Liver (tissue), 10 donors: ENCODE measurements at places on chromosomes 1 and 21. TPM values are rescaled to one million over a fixed set of nuclear protein-coding genes. Genes with fewer than 3 reads are reported as not detected.

MYCBP gene
- 8.2 TPM for total RNA-seq

DNA sequence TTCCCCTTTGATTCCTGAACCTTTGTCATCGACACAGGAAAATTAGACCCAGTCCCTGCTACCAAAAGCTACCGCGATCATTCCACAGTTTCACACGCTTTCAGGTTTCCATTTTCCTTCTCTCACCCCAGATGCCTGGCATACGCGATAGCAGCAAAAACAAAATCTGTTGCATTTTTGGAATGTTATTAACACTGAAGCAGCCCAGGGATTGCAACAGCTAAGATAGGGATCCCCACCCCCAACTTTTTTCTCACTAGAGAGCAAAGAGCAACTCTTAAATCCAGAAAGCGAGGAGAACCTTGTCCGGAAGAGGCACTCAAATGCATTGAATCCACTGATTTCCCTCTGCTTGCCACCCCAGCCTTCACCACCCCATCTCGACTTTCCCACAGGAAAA is 8.9 kb downstream of the OVAAL start:
- DNase-seq, result no peak

GRCh38 chr1:15849775-15850324 is 2.3 kb downstream of the SPEN start:
- peak; percentile 54 for DNase-seq

DNA sequence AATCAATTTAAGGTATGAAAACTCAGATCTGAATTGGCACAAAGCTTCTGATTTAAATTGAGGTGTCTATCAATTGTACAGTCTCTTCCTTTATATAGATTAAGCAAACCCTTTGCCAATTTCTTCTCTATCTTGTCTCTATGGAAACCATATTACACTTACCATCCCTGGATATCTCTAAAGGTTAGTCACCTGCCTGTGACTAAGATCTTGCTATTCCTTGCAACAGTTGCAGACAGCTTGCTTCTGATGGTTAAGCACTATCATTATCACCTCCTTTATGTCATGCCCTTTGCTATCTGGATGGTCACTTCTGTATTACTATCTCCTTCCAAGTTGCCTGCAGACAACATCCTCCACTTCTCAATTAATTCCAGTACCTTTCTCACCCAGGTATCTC is 998.6 kb upstream of the B3GALT2 start:
- DNase-seq, result no peak

DNA sequence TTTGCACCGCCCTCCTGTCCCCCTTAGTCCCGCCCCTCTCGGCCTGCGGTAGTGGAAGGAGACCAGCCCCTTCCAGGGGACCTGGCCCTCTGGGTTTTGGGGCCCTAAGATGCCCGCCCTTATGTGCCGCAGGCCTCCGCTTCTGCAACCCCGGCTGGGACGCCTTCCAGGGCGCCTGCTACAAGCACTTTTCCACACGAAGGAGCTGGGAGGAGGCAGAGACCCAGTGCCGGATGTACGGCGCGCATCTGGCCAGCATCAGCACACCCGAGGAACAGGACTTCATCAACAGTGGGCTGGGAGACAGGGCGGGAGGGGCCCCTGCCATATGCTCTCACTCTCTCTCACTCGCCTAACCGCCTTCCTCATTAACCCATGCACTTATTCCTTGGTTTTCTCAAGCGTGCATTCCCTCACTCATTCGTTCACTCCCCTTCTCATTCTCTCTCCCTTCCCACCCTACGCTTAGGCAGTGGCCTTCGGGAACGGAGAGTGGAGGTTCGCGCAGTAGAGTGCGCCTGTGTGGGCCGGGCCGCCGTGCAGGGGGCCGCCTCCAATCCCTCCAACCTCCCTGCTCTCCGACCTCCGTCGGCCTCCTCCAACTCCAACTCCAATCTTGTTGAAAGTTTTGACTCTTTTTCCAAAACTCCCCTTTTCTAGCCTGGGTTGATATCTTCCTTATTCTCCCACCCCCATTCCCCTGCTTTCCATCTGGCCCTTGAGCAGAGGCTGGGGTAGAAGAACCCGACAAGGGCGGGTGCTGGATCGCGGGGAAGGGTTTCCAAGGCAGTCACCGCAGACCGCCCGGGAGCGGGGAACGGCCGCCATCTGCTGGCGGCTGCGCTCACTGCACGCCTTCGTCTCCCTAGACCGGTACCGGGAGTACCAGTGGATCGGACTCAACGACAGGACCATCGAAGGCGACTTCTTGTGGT is 15.2 kb downstream of the BCAN start:
- DNase-seq, result peak; percentile 80

DNA sequence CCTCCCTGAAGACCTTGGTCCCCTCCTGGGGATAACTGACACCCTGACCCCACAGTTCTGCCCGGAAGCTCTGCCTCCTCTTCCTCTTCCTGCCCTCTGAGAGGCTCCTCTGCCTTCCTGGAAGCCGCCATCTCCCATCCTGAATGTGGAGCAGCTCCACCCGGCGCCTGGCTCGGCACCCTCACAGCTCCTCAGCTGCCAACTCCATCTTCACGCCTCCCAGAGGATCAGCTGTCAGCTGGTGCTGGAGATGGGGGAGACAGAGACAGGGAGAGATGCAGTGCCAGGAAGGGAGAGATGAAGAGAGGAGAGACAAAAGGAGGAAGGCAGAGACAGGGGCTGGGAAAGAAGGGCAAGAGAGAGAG is 210.4 kb upstream of the CSF3R start:
- no peak for DNase-seq

DNA sequence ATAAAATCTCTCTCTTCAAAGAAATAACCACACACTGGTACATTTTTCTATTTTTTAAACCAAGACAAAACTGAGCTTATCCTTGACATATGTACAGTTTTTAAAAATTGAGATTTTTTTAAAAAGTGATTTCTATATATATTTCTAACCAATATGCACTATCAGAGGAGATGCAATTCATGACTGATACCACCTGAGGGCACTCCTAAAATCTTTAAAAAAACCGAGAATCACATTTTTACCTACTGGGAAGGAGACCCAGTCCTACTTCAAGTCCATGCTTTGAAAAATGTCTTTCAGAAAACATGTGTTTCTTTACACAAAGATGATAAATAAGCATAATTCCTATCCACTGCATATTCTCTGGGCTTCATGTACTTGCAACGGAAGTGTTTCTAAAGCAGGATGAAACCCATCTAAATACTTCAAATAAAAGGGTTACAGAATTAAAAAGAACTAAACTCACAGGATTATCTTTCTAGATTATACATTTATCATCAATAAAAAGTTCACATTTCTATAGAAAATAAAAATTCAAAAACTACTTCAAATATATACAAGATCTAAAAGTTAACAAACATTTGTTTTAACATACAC is 98.6 kb downstream of the ENAH start:
- no peak for DNase-seq

DNA sequence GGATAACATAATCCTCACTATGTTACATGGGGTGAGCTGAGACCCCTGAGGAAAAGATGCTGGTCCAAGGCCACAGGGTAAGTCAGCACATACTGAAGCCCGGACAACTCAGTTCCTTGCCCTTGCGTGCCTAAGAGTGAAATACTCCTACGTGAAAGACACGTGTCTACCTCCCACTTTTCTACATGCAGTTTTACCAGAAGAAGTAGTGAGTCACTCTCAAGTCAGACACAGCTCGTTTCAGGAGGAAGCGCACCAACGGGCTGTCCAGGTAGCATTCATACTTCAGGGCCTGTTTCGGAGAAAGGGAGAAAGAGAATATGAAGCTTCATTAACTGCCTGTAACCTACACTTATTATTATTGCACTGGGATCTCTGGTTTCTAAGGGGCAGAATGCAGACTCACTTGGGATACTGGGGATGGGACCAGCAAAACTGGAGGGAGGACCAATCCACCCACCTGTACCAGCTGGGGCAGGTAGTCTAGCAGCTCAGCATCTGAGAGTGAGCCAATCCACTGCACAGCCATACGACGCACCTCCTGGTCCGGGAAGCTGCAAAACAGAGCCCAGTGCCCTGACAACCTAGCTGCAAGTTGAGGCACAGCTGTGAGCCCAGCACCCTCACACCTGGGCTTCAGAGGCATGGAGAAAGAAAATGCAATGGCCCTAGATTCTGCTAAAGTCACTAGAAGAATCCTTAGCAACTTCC is 32.4 kb upstream of the PPP1R15B start:
- DNase-seq, result no peak

GRCh38 chr1:160841079-160841478 is 21.6 kb downstream of the CD244 start:
- no peak for DNase-seq

- DNase-seq, result peak; percentile 30
These were observed 55.0 kb downstream of the WNT9A start for GRCh38 chr1:227892489-227893299.

- DNase-seq, result no peak
These were observed 68.3 kb upstream of the NEK7 start for GRCh38 chr1:198088360-198089071.
